Stimulated activated memory B cell treated with anti-CD40 and anti-IgM and Interleukin-4, amounts not matched to agents 10 μg/mL and 1 μg/mL and 100 μg/mL, for 72 hours (primary cell): ENCODE measurements at places on chromosomes 4 and X.

- no peak for ATAC-seq
These were observed 10.8 kb downstream of the CTAG1A start for GRCh38 chrX:154595559-154596249.

DNA sequence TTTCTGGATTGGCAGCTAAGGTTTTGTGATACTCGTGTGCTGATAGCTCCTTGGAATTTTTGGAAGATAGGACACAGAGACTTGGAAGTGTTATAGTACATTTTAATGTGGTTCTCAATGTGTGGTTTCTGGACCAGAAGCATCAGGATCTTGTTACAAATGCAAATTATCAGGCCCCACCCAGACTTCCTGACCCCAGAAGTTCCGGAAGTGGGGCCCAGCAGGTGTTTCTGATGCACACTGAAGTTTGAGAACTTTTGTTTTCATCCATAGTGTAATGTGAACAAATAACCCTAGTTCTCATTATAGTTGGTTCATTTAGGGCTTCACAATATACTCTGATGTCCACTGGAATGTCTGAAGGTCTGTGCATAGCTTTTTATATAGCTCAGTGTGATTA is 49.6 kb downstream of the LAMP2 start:
- no peak for ATAC-seq

DNA sequence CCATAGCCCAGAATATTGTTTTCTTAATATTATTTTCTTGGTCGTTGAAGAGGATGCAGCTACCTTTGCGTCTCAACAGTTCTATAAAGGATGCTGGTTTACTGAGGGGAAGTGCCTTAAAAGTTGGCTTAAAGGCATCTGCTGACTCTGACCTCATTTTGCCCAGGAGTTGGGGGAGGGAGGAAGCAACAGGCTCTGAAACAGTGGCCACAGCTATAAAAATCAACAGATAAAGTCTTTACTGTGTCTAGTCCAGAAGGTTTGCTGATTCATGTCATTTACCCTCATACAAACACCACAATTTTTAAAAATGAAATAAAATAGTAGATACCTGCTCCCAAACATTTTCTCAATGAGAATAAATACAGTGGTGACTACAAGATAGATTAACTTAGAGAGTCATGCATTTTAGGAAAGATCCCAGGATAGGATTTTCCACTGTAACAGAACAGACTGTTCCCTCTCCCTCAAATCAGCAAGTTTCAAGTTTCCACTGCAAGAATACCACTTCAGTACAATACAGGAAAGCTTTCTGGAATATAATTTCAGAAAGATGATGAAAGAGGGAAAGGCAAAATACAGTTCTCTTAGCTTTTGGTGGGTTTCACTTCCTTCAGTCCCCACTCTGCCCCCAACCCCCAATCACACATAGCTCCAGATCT is 1.9 kb downstream of the PHKA1 start:
- no peak for ATAC-seq

GRCh38 chrX:151488677-151489076 is 74.8 kb upstream of the PASD1 start:
- no peak for ATAC-seq

GRCh38 chr4:6380746-6381410 is 91.5 kb downstream of the PPP2R2C start:
- no peak for ATAC-seq

DNA sequence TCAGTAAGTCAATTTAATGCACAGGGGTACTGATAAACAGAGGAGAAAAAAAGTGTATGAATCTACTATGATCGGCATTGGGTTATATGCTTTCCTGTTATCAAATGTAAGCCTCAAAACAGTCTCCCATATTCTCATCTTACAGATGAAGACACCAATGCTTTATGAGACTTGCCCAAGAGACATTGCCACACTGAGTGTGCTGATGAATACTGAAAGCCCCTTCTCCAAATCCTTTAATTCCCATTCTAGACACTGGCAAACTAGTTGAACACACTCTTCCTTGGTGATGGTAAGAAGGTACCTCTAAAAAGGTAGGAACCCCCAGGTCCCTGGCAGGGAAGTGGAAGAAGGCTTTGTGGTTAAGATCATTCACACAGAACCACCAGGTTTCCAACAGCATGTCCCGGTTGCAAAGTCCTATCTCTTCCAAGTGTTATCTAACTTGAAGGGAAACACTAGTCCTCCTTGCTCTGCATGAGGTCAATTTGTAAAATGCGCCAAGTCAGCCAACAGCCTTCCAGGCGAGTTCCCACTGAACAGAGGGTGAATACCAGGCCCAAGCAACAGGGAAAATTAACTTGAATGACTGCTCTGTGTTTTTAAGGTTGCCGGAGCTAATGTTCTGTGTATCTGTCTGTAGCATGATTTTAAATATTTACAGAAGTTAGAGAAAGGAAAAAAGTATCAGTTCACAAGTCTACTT is 5.1 kb downstream of the SETD7 start:
- ATAC-seq: no peak

DNA sequence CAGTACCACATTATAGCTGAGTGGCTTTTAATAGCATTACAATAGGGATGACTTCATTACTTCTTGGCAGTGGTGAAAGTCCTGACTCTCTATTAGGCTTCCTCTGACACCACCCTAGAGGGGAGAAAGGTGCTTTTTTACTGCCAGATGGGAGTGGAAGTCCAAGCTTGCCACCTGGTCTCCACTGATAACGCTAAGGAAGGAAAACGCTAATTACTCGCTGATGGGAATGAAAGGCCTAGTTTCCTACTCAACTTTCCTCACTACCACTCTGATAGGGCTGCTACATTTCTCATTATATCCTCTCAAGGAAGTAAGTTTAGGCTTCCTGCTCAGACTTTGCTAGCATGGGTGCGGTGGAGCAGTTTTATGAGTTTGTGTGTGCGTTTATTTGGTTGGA is 62.3 kb upstream of the PAGE3 start:
- no peak for ATAC-seq

DNA sequence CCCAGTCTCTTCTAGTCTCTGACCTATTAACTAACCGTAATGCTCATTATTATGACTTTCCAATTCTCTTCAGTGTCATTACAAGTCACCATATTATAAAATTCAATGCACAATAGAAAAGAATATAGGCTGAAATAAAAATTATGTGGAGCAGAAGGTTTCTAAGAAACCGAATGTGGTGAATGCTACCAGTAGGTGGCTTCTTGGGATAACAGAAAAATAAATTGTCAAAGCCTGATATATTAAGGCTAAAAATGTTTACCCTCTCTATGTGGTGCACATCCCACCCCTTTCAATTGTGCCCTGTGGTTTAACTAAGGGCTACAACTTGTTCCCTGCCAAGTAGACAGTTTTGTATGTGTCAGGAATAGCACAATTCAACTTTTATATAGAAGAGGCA is 624.6 kb upstream of the TECRL start:
- ATAC-seq: no peak

DNA sequence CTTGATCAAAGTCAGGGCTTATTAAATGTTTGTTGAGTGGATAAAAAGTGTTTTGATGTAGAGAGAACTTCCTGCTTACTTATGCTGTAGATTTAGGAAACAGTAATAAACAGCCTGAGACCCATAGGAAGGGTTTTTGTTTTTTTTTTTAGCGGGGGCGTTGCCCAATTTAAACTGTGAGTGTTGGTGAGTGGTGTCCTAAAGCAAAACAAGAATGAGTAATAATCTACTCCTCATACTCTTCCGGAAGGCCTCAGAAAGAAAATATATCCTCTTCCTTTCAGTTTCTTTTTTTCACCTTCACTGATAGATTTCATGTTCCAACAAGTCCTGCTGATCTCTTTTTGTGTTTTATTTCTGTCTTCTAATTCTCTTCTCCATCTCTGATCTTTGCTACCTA is 104.4 kb upstream of the SCML1 start:
- ATAC-seq: no peak
